Ureter (tissue), 1 donor: ENCODE measurements at places on chromosomes 6 and 20. TPM values are rescaled to one million over a fixed set of nuclear protein-coding genes. Genes with fewer than 3 reads are reported as not detected.

Gene RALY
- total RNA-seq: 111 TPM

DNA sequence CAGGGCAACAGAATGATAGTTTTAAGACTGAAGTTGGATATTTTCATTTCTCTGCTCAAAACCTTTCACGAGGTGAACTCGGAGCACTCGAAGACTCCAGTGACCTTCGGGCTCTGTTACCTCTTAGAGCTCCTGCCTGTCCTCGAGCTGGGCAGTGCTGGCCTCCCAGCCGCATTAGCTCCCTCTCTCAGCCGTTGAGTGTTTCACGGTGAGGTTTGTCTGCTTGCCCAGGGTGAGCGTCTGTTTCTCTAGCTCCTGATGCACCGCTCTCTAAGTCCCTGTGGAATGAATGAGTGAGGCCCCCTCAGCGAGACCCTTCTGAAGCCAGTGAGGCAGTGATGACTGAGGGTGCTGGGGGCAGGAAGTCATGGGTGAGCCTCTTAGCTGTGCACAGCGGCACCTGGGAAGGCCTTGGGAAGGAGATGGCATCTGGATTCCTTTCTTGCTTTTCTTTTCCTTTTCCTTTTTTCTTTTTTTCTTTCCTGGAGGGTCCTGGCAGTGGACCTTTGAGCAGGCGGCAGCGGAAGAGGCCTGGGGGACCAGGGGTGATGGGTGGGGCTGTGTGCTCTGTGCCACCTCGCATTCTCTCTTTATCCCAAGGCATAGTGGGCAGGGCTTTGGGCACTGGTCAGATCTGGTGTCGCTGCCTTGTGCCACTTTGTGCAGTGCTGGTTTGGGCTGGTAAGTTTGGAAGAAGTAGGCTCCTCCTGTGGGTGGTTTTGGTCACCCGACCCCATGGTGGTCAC, 2.2 kb downstream of the PSMG4 start:
- no peak for DNase-seq

DNA sequence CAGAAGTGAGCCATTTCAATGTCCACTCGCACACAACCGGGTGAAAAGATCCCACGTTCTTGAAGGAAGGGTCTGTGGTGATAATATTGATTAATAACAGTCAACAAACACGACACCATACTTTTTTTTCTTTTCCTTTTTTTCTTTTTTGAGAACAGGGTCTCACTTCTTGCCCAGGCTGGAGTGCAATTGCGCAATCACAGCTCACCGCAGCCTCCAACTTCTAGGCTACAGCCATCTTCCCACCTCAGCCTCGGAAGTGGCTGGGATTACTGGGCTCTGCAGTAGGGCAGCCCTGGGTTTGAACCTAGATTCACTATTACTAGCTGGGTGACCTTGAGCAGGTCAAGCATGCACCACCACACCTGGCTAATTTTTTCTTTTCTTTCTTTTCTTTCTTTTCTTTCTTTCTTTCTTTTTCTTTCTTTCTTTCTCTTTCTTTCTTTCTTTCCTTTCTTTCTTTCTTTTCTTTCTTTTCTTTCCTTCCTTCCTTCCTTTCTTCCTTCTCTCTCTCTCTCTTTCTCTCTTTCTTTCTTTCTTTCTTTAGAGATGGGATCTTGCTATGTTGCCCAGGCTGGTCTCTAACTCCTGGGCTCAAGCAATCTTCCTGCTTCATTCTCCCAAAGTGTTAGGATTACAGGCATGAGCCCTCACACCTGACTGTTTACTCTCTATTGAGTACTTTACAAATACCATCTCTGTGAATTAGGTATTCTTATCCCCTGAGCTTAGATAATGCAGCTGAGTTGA, 123.9 kb downstream of the SNX5 start:
- no peak for DNase-seq

- no peak for DNase-seq
These were observed 46.2 kb downstream of the CDS2 start for GRCh38 chr20:5172903-5173463.

GRCh38 chr6:15087186-15087589, 158.7 kb upstream of the JARID2 start:
- no peak for DNase-seq
